ENCODE measurements at places on chromosomes 3 and 15.

DNA sequence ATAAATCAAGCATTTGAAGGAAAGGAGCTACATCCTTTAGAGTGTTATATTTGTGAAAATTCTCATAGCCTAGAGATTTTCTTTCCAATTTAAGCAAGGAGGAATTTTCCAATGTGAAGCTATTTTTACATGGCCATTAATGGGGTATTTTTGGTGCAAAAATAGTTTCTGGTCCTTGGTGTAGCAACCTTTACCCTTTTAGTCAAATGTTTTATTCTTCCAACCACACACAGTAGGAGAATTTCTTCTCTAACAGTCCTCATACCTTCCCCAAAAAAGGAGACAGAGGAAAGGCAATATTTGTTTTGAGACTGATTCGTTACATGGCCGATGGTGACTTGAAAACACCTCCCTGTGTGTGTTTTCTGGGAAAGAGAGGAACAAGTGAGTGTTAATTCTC lies 261.2 kb downstream of the PTPRG start:
- no peak for DNase-seq

DNA sequence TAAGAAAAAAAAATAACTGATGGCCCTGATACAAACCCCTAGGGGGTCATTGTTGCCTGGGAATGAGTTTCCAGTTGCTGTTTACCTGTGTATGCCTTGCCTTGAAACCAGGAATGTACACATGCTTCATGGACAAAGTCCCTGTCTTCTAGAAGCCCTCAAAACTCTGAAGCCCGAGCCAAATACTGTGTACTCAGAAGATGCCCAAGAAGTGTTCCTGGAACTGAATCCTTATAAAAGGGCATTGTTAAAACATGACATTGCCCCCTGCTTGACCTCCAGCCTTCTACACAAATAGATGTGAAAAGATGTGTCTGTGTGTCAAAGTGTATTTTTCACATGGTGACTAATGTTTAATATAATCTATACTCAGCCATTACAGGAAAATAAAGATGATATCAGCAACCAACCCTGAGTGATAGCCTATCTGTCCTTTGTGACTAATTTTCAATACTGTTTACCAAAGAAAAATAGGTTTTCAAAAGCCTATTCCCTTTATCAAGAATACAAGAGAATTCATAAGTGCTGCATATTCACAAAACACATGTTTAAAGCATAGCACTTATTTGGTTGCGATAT lies 325.9 kb downstream of the MECOM start:
- no peak for DNase-seq

GRCh38 chr3:28022916-28023315 lies 218.5 kb upstream of the CMC1 start:
- no peak for DNase-seq

GRCh38 chr3:60877188-60877587 lies 374.1 kb downstream of the FHIT start:
- DNase-seq: no peak

DNA sequence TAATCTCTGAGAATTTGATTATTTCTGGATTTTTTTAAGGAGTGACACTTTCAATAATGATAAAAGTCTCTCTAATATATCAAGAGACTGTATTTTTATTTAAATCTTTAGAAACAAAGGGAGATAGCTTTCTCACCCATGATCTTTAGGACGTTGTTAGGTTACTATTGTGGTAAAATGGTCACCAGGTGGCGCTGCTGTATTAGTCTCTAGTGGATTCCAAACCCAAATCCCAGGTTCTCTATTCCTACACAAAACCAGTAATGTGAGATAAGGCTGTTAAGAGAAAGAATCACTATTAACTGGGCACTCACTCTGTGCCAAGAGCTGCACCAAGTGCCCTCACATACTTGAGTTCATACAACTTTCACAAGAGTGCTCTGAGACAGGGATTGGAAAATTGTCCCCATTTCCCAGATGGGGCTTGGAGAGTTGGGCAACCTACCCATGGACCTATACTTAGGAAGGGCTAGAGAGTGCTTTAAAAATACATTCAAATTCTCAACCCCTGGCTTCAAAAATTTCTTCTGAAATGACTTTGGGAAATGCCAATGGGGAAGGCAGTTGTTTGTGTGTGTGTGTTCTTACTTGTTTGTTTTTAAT lies 593.4 kb upstream of the TGFBR2 start:
- DNase-seq: no peak

GRCh38 chr15:72306211-72306785 lies 13.7 kb downstream of the CELF6 start:
- no peak for DNase-seq

DNA sequence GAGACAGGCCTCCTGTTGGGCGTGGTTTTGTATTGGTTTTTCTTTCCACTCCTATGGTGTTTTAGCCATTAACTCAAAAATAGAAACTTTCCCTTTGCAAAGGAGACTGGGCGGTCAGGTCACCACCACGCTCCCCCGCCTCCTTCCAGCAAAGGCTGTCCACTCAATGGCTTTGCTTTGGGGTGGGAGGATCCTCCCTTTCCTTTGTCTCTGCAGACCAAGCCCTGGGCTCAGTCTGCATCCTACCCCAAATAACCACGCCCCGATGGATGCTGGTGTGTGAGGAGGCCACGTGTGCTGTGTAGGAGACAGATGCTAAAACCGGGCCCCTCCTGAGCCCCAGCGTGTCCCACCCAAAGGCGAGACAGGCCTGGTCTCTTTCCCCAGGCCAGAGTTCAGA lies 68.5 kb downstream of the GRIP2 start:
- no peak for DNase-seq

DNA sequence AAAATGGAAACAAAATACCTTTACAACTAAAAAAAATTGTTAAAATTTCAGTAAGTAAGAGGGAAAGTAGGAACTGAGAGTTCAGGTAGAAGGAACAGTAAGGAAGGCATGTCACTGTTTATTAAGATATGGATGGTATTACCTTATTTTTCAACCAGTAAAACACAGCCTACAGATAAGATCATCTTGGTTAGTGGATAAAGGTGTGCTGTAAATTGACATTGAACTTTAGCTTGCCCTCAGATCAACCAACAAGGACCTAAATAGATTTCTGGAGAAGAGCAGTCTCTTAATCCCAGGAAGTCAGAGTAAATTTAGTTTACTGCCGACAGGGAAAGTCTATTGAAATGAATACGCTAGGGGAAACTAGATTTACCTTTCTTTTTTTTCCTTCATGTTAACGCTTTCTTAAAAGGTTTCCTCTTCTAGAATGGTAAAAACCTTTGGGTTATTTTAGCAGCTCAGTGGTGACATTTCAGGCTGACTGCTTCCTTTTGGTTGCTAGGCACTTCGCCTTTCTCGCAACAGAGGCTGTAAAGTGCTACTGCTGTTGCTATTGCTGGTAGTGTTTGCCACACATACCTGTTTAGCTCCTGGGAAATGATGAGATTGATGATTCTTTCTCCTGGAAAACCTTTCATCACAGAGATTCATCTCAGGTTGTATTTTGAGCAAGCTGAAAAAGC lies 12.9 kb downstream of the DZIP3 start:
- DNase-seq: no peak

DNA sequence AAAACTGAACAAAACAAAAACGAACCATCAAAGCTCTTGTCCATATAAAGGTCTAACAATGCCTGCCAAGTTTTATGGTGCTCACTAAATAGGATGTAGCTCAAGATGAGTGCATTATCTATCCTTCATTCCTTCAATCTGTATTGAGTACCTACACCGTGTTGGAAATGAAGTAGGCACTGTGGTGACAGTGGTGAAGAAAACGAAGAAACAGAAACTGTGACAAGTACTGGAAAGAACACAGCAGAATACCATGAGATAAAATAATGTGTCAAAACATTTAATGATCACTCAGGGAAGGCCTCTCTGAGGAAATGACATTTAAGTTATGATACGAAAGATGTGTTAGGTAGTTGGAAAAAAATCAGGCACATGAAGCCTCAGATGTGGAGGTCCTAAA lies 36.2 kb downstream of the CBLB start:
- DNase-seq: no peak

GRCh38 chr15:92670621-92671020 lies 15.0 kb upstream of the FAM174B start:
- no peak for DNase-seq

DNA sequence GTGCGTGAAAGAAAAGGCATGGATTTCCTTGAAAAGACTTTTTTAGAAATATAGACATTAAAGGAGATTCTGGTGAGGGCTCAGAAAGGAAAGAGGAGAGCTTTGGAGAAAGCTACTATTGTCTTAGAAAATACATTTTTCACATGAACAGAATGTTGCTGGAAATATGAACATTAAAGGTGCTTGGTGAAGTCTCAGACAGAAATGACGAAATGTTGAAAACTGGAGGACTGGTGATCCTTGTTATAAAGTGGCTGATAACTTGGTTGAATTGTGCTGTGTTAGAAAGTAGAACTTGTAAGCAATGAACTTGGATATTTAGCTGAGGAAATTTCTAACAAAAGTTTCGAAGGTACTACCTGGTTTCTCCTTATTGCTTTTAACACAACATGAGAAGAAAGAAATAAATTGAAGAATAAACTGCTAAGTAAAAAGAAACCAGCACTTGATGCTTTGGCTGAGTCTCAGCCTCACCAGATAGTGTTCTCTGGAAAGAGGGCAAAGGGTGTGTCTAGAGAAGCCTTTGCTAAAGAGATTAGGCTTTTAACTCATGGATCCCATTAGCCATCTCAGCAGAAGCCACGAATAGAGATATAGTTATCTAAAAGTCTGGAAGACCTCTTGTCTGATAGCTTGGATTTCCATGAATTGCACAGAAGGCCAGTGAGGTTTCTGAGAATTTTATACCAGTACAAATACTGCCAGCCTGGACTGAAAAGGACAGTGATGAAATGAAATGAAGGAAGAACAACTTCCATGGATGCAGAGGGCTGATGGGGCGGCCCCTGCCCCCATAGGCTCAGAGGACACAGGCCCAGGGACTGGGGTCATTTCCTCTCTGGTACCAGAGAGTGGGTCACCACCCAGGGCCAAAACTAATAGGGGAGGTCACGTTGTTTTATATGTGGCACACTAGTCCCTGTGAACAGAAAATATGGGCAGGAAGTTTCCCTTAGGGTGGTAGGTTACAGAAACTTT lies 91.5 kb downstream of the RPL22L1 start:
- no peak for DNase-seq

GRCh38 chr3:23068016-23068728 lies 135.0 kb upstream of the UBE2E2 start:
- no peak for DNase-seq

- DNase-seq: no peak
Observed at GRCh38 chr3:71515636-71516365, 67.7 kb downstream of the FOXP1 start.

DNA sequence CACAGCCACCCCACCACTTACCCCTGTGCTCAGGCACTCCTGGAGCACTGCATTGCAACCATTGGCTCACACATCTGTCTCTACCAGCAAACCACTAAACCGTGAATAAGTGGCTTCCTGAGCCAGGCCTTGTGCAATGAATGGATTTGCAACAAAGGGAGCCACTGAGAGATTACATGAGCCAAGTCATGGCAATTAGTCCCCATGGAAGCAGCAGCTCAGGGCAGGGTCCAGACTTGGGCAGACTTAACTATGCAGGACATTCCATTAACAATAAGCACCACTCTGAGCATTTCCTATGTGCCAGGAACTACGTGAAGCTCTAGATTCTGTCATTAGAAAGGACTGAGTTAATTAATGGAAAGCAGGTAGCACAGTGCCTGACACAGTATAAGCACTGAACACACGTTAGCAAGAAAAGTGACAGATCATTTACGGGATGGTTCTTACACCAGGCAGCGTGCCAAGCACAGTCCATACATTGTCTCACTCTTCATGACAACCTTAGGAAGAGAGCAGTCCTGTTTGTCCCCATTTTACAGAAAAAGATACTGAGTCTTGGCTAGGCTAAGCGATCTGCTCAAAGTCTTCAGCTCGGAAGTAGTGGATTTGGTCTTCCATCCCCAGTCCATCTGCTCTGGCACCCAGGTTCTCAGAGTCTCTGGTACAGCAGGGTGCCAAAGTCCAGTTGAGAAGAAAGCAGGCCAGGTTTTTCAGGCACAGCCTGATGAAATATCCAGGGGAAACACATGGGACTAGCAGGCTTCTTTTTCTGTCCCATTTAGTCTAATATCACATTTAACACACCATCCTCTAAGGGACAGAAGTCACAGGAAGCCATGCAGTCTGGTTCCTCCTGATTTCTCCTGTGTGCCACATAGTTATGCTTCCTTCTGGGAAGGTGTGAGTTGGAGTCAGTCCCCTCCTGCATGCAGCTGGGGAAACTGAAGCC lies 44.1 kb downstream of the LIPC start:
- DNase-seq: no peak

DNA sequence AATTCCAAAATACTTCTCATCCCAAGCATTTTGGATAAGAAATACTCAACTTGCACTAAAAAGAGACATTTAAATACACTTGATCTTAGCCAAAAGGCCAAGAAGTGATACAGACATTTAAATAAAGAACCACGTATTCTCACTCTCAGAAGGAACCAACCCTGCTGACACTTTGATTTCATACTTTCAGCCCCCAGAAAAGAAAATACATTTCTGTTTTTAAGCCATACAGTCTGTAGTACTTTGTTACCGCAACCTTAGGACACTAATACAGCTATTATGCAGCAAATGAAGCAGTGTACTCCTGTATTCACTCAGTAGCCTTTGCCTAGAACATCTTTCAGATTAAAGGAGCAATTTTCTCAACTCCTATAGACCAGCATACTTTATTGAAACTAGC lies 86.7 kb downstream of the TBC1D5 start:
- DNase-seq: no peak

DNA sequence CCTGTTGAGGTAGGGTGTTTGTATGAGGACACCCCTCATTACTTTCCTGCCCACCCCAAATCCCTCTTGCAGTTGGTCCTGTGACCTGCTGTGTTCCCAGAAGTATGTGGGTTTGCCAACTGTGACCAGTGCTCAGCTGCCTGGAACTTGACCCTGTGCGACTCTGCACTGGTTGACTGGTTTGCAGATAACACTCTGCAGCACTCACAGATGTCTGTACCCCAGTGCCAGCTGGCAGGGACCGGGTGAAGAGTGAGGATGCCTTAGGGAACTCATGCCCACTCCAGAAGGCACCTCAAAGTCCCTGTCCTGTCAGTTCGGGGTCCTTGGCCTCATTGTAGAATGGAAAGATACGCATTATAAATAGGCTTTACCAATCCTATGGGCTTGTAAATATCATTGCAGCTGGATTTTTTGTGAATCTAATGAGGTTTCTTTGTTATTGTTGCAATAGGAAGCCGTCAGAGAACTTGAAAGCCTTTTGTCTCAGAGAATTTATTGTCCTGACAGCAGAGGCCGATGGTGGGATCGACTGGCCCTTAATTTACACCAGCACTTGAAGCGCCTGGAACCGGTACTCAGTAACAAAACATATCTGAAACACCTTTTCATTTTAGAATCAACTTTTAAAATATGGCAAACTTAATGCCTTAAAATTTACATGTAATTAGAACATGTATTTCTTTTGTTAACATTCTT lies 18.2 kb downstream of the FAN1 start:
- no peak for DNase-seq

GRCh38 chr3:118304557-118304956 lies 730.1 kb downstream of the IGSF11 start:
- DNase-seq: no peak

- DNase-seq: no peak
Observed at GRCh38 chr15:28986108-28986507, 100.3 kb downstream of the APBA2 start.
